Caco-2 (cell line): ENCODE measurements at places on chromosomes 3 and 15. TPM values are rescaled to one million over a fixed set of nuclear protein-coding genes. Genes with fewer than 3 reads are reported as not detected.
A peak's percentile ranks its signal among the peaks of the same experiment; 100 is the strongest.

The NANOGP8 gene
- not detected in 2 replicates for total RNA-seq

The TRIM42 gene
- not detected in 2 replicates for total RNA-seq

The GADL1 gene
- 4.7 and 6.2 TPM in 2 replicates for total RNA-seq

The C3orf49 gene
- not detected in 2 replicates for total RNA-seq

The OCA2 gene
- 0.57 and 0.86 TPM in 2 replicates for total RNA-seq

The FAM81A gene
- total RNA-seq = 2.4 and 6.8 TPM in 2 replicates

The SECISBP2L gene
- total RNA-seq = 27.9 and 29.7 TPM in 2 replicates

The ALDH1L1 gene
- 0.07 and 0.41 TPM in 2 replicates for total RNA-seq

The CIDEC gene
- total RNA-seq = 1.9 and 3.8 TPM in 2 replicates

The ABHD17C gene
- total RNA-seq = 19.2 and 25.0 TPM in 2 replicates

The BFSP2 gene
- total RNA-seq = not detected in 2 replicates

The CGNL1 gene
- 8.3 and 9.4 TPM in 2 replicates for total RNA-seq

The TNFSF10 gene
- not detected in 2 replicates for total RNA-seq

GRCh38 chr3:88101142-88101541 is 42.1 kb downstream of the ZNF654 start:
- no peak for DNase-seq

- peak; percentile 26 for DNase-seq
Measured at GRCh38 chr3:190017521-190018288, 103.0 kb downstream of the P3H2 start.

GRCh38 chr15:35271371-35272043 is 186.4 kb upstream of the NANOGP8 start:
- no peak for DNase-seq

DNA sequence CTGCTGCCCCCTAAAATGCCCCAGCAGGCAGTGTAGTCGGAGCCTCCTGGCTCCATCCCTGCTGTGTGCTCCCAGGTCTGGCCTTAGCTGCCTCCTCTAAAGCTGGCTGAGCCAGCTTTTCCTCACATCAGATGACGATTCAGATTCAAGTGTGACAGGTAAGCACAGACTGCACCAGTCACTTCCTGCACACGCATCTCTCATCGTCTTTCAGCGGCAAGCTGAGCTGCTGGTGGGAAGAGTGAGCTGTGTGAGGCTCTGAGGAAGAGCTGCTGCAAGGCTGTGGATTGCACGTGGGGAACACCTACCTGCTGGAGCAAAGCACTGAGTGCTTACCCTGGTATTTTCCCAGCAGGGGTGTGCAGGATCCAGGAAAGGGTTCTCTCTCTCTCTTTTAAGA is 88.4 kb upstream of the RPL32 start:
- no peak for DNase-seq

DNA sequence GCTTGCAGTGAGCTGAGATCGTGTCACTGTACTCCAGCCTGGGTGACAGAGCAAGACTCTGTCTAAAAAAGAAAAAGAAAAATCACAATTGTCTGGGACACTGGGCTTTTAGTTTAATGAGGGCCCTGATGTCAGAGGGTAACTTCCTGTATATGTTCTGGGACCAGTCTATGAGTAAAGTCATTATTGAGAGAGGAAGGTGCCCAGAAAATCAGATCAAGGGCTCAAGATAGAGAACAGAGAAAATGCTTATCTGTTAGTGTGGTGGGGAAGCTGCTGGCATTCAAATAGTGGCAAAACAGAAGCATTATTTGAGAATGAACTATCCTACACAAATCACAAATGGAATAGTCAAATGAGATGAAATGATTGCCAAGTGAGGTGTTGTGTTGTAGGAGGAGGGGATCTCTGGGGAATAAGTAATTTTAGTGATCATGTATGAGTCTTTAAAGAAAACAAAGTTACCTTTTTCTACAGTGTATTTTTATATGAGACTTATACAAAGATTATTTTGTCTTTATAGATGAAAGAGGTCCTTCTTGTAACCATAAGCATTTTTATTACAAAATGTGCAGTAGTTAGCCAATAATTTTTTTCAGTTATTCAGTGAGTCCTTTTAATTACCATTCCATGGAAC is 13.4 kb downstream of the ARIH2 start:
- no peak for DNase-seq

DNA sequence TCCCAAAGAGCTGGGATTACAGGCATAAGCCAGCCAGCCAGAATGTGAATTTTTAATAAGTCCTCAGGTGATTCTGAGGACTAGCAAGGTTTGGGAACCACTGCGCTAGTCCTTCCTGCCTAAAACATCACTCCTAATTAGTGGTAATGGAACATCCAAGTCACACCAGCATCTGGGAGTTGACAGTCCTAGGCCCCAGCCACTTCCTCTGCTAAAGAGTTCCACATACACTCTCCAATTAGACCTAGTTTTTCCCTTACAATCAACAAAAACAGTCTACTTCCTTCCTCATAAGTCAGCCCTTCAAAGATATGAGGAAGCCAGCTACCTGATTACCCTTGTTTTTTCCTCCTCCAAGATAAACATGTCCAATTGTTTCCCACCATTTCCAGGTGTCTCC is 78.1 kb downstream of the OXNAD1 start:
- no peak for DNase-seq

DNA sequence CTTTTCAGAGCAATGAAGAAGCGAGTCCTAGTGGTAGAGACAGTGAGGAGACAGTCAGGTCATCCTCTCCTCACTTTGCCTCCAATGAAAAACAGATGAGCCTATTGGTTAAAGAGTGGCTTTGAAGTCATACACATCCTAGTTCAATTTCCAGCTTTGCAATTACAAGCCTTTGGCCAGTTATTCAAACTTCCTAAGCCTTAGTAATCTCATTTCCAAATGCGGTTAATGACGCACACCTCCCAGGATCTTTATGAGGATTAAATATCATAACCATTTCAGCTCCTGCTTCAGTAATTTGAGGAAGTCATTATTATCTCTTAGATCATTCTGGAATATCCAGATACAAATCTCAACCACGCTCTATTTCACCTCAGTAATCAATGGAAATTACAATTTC is 10.0 kb upstream of the ST6GAL1 start:
- DNase-seq = no peak

GRCh38 chr3:59285560-59285959 is 235.7 kb upstream of the CFAP20DC start:
- DNase-seq = no peak

DNA sequence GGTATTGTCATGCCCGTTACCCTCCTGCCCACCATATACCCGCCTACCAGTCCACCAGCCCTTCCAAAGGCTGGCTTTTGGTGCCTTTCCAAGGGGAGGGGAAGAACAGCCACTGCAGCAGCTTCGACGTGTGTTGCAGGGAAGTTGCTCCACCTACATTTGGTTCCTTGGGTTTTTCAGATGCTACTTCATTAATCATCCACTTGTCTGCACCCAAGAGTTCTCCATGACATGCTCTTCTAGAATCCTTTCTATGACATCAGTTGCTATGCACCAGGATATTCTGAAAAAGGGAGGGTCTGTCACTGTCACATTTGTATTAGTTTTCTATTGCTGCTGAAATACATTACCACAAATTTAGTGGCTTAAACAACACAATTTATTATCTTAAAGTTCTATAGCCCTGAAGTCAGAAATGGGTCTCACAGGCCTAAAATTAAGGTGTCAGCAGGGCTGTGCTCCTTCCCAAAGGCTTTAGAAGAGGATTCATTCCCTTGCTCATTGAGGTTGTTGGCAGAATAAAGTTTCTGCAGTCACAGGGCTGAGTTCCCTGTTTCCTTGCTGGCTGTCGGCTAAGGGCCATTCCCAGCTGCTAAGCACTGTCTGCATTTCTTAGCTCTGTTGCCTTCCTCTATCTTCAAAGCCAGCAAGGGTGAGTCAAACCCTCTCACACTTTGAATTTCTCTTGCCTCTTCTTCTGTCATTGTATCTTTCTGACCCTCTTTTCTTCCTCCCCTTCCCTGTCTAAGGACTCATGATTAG is at the start of gene LYZL4:
Gene LYZL4, minus strand, starts transcription at position 241 of the 762 bp plus-strand sequence. CDS start 3,359 bp downstream, outside the sequence.
- no peak for DNase-seq

GRCh38 chr3:53158765-53159155 is 2.2 kb upstream of the PRKCD start:
- DNase-seq = no peak

GRCh38 chr3:175526609-175527280 is 667.6 kb downstream of the NAALADL2 start:
- no peak for DNase-seq

GRCh38 chr15:67109141-67110034 is 44.0 kb downstream of the SMAD3 start:
- no peak for DNase-seq

GRCh38 chr3:29310865-29311264 is 30.0 kb downstream of the RBMS3 start:
- DNase-seq = no peak

GRCh38 chr3:13214847-13215472 is 141.7 kb upstream of the IQSEC1 start:
- DNase-seq = no peak

DNA sequence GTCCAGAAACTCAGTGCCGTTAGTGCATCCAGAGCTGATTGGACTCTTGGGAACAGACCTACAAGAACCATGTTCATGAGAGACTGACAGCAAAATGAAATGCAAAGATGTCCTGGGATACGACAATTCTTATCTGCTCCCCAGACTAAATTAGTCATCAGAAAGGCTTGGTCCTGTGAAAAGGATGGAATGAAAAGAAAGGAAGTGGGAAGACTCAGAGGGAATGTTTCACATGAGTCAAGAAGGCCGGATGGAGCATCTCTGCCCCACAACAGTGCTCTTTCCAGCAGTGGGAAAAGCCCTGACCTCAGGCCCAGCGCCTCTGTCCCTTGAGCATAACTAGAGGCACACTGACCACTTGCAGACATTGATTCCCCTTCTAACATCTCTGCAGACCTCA is 39.3 kb upstream of the UACA start:
- DNase-seq = no peak

DNA sequence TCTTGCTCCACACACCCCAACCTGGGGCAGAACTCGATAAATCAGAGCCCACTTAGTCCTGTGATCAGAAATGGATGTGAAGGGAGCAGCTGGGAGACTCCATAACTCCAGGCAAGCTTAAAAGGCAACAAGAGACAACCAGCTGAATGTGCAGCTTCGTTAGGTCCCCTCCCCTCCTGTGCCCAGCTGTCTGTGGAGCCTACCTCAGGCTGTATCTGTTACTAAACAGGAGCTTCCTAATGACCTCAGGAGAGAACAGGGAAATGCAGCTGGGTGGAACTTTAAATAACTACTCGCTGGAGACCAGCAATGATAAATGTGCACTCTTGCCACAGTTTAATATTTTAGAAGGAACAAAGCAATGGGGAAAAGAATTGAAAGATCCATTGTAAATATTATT is 25.9 kb downstream of the SLC9A9 start:
- no peak for DNase-seq

DNA sequence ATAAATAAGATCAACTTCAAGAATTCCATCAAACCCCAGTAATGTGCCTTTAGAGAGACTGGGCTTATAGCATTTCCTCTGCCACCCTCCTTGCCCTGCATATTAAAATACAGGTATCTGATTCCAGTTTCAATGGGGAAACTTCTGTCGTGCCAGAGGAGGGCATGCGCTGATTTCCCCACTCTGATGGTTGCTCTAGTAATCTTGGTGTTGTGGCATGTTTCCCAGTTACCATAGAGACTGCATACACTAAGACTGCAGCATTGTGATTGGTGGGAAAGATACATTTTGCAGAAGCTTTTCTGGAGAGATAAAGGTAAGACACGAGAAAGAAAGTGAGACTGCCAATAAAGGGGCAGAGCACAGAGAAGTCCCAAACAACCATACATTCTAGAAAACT is 225.6 kb downstream of the TIGIT start:
- DNase-seq = peak; percentile 34

DNA sequence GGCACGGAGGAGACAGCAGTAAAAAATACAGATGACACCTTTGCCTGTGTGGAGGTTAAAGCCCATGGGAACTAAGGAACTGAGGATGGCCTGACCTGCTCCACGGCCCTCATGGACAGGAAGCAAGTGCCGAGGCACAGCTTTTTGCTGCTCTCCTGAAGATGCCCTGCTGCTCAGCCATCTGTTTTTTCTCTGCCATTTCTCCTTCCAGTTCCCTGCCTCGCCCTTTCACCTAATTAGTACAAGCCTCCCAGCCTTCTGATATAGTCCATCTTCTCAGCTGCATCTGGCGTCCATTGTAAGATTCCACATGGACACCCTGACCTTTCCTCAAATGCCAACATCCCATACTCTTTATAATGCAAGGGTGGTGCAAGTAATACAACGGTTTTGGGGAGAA is 11.8 kb upstream of the CXCR6 start:
- no peak for DNase-seq

DNA sequence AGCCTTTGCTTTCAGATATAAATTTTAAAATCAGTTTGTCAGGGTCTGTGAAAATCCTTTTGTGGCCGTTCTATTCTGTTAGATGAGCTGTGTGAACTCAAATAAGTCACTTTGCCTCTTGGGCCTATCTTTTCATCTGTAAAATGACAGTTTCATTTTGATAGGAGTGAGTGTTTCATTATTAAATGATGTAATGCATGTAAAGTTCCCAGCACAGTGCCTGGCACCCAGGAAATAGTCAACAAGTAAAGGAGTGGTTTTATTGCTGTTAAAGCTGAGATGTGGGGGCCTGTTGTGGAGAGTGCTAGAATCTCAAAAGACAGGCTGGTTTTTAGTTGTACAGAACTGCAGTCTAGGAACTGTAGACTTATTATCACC is 394.5 kb upstream of the CFAP20DC start:
- DNase-seq = no peak

GRCh38 chr3:51934139-51934850 is 7.4 kb downstream of the RRP9 start:
- no peak for DNase-seq

GRCh38 chr3:42855547-42856380 is 19.9 kb downstream of the CYP8B1 start:
- DNase-seq = no peak

DNA sequence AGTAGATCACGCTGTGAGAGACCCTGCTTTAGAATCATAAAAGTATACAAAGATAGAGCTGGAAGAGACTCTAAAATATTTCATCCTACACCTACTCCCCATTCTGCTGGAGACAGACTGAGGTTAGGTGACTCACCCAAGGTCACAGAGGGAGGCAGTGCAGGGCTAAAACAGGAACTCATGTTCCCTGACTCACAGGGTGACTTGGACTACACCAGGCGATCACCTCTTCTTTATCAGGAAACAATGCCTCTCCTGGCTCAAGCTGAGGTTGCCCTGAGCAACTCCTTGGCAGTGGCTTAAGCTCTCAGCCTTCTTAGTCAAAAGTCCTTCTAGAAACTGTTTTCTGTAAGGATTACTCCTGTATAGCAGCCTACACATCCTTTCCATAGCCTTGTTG is 26.4 kb upstream of the TNFAIP8L3 start:
- DNase-seq = no peak
